ENCODE measurements at places on chromosomes 7 and 10.

- no peak for DNase-seq
These were observed 1.2 kb upstream of the ZEB1 start for GRCh38 chr10:31317652-31318381.

DNA sequence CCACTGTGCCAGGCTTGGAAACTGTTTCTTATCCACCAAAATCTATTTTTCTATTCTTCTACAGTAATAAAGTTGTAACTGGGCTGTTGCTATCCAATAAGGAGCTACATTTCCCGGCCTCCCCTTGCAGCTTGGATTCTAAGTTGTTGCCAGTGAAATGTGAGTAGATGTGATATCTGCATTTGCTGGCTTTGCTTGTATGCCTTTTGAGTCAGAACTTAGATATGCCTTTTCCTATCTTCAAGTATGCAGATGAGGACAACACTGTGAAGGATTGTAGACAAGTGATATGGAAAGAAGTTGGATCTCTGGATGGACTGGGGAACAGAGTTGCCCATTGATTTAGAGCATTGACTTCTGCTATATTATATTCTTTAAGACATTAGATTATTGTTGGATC is 236.9 kb downstream of the REEP3 start:
- peak; percentile 32 for DNase-seq

DNA sequence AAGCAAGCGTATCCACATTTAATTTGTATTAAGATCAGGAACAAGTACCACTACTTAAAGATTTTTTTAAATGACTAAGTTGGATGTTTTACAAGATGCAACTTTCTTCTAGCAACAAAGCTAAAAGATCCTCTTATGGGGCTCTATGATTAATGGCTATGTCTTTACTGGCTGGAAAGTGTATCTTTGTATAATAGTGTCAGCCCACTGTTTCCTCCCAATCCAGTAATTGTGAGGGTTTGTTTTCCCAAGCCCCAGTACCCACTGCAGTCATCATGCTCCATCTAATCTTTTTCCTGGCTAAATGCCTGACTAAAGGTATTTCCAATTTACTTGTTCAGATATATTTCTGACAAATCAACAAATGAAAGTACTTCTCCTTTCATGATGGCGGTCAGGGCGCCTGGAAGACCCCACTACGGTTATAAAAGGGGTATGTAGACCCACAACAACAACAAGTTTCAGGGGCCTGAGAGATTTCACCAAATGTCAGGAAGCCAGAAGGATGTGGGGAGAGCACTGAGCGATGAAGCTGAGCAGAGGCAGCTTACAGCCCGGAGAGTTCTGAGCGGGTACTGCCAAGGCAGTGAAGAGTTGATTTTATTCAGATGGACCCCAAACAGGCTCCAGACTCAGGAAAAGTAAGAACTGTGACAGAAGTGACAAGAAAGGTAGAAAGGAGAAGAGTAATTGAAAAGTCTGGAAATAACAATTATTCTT is 222.6 kb upstream of the KLF14 start:
- DNase-seq = peak; percentile 44

- no peak for DNase-seq
These were observed 40.8 kb downstream of the DNAJB6 start for GRCh38 chr7:157377436-157378124.

DNA sequence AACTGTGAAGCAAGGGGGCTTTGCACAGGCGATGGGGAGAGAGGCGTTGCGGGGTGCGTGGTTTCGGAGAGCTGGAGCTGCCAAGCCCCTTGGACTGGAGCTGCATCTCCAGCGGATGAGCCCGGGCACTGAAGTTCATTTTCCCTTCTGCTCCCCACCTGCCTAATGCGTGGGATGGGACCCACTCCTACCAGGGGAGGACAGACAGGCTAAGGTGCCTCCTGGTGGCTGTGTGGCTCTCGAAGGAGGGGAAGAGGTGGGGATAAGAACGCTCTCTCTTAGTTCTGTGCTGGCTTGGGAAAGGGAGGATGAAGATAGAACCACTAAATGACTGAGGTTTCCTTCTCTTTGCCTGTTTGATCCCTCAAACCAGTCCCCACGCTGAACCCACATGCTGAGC is 177.6 kb upstream of the PITRM1 start:
- no peak for DNase-seq

DNA sequence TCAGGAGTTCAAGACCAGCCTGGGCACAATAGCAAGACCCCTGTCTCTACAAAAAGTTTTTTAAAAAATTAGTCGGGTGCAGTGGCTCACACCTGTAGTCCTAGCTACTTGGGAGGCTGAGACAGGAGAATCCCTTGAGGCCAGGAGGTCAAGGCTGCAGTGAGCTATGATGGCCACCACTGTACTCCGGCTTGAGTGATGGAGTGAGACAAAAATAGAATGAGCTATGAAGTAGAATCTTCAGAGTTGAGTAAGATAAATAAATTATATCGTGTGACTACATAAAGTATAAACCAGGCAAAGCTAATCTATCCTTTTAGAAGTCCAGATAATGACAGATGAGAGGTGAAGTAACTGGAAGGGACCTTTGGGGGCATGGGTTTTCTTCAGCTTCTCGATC is 15.3 kb upstream of the MRPS24 start:
- no peak for DNase-seq
